ENCODE measurements at places on chromosomes 2 and 18. TPM values are rescaled to one million over a fixed set of nuclear protein-coding genes. Genes with fewer than 3 reads are reported as not detected.

DNA sequence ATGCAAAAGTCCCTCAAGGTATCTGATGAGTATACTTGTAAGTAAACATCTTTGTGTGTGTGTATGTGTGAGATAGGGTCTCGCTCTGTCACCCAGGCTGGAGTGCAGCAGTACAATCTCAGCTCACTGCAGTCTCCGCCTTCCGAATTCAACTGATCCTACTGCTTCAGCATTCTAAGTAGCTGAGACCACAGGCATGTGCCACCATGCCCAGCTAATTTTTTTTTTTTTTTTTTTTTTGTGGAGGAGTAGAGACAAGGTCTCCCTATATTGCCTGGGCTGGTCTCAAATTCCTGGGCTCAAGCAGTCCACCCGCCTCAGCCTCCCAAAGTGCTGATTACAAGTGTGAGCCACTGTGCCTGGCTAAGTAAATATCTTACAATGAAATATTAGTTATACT is 23.2 kb downstream of the ADAM17 start:
- no peak for DNase-seq

GRCh38 chr2:30933496-30933895 is 126.2 kb upstream of the CAPN13 start:
- no peak for DNase-seq

Gene RESP18
- total RNA-seq, result not detected

GRCh38 chr18:46160050-46160798 is 56.0 kb downstream of the HAUS1 start:
- no peak for DNase-seq

GRCh38 chr2:63975437-63976124 is 43.6 kb downstream of the VPS54 start:
- no peak for DNase-seq

- DNase-seq, result no peak
Observed at GRCh38 chr2:119231975-119232665, 8.5 kb downstream of the STEAP3 start.

Gene HES6
- total RNA-seq, result 11.3 TPM

Gene SH3RF3
- 0.05 TPM for total RNA-seq

Gene POU3F3
- not detected for total RNA-seq

GRCh38 chr2:70258532-70258875 is 567 bp downstream of the PCYOX1 start:
- DNase-seq, result no peak

- DNase-seq, result no peak
Observed at GRCh38 chr2:86319700-86320580, 17.5 kb downstream of the REEP1 start.

- no peak for DNase-seq
Observed at GRCh38 chr2:198173242-198173641, 368.8 kb downstream of the PLCL1 start.

DNA sequence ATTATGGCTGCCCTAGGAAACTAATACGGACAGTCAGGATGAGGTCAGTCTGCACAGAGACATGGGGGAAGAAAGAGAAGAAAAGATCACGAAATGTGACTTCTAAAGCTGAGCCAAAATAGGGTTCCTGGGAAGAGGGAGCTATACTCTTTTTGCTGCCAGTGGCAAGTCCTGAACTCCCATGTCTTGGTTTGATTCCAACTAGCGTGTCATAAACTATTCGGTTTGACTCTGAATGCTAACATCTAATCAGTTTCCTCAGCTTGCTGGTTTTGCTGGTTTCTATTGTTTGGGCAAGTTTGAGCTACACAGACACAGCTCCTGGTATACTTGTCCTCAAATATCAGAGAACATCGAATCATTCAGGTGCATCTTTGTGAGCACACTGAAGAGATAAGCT is 80.5 kb upstream of the CYP1B1 start:
- DNase-seq, result no peak

DNA sequence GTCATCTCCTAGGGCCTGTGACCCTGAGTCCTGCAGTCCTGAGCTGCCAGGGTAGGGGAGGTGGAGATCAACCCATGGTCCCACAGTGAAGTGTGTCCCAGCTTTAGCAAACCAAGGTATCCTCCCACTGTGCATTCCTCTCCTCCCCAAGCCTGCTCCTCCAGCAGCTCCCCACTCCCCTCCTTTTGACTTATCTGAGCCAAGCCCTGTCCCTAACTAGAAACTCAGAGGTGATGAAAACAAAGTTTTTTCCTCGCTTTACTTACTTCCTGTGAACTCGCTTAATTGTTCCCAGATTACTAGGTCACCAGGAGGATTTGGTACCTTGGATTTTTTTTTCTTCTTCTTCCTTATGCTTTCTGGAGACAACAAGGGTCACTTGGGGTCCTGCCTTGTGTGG is 80.8 kb downstream of the EHD3 start:
- no peak for DNase-seq

GRCh38 chr18:36329684-36330434 is 32.3 kb downstream of the FHOD3 start:
- no peak for DNase-seq
